ENCODE measurements at places on chromosomes 3 and 15. TPM values are rescaled to one million over a fixed set of nuclear protein-coding genes. Genes with fewer than 3 reads are reported as not detected.

The PPP1R14D gene
- polyA plus RNA-seq: 0.22 TPM

The DNASE1L3 gene
- polyA plus RNA-seq: 0.84 TPM

The SLC9C1 gene
- polyA plus RNA-seq: 0.61 TPM

The PAQR5 gene
- 1.1 TPM for polyA plus RNA-seq

The ZMYND10 gene
- polyA plus RNA-seq: not detected

The LXN gene
- polyA plus RNA-seq: 23.3 TPM

The STRA6 gene
- polyA plus RNA-seq: 0.97 TPM

The ADAMTS9 gene
- polyA plus RNA-seq: 85.0 TPM

The STAB1 gene
- polyA plus RNA-seq: 34.9 TPM

The CPEB1 gene
- 0.86 TPM for polyA plus RNA-seq

The LRTM1 gene
- polyA plus RNA-seq: 93.8 TPM

The NR1I2 gene
- polyA plus RNA-seq: not detected

The FOXL2 gene
- polyA plus RNA-seq: not detected

The CHDH gene
- polyA plus RNA-seq: 2.8 TPM

The SYNPR gene
- not detected for polyA plus RNA-seq

The DAZL gene
- polyA plus RNA-seq: 0.08 TPM
